ENCODE measurements at places on chromosomes 4 and X.

DNA sequence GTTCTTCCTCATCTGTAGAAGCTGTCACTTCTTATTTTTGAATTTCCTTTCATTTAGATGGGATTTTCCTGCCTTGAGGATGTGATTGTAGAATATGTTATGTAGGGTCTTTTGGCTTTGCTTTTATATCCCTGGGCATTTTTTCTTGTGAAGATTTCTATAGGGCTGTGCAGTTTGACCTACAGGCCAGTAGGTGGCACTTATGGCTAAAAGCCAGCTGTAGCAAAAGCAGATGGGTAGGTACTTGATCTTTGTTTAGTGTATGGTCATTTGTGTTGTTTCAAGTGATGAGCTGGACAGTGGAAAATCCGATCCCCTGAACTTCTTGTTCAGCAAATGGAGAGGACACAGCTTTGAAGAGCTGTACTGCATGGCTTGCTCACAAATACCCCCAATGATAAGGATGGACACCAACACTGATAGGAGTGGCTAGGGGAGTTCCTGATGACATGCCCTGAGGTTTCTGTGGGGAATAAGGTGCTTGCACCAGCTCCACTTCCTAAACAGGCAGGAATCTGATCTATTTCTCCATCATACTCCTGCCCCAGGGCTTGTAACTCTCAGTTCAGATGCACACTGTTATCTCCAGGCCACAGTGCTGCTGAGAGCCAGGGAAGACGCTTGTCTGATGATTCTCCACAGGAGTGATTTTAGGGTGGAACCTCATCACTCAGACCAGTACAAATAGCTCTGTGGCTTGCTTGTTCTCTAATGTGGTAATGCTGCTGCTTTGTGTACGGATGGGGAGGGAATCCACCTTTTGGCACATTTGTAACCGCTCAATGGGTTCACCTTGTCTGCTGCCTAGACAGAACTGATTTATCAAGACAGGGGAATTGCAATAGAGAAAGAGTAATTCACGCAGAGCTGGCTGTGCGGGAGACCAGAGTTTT lies 417.1 kb upstream of the MAGEB16 start:
- peak; percentile 4 for DNase-seq

DNA sequence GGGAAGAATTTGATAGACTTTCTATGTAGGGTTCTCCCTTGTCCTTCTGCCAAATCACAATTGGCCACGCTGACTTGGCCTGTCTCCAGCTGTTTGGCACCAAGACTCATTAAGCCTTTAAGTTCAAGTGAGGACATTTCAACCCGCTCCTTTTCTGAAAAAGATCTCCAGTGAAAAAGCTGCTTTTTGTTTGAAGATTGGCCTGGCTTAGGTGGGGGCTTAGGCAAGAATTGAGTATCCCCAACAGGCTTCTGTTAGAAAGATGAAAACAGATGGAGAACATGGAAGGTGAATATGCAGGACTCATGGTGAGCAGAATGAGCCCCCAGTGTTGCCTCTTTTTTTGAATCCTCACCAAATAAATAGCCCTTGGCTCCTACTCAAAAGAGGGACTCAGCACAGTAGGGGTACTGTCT lies 28.5 kb upstream of the LIMCH1 start:
- DNase-seq: peak; percentile 40

- DNase-seq: no peak
These were observed 44.7 kb upstream of the IGFBP7 start for GRCh38 chr4:57154926-57155325.

DNA sequence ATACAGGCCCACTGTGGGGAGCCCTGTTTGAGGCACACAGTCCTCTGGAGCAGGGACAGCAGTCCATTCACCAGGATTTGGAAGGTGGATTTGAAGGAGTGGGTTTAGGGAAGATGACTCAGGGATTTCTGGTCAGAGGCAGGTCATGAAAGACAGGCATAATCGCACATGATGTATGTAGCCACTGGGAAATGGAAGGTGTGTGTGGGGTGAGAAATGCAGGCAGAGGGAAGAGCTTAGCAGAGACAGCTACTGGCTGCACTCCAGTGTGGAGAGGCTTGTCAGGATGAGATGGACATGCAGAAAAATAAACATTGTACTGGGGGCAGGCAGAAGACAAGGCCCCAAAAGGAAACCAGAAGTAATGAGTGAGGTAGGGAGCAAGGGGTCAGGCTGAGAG lies 85.2 kb upstream of the STS start:
- DNase-seq: no peak

DNA sequence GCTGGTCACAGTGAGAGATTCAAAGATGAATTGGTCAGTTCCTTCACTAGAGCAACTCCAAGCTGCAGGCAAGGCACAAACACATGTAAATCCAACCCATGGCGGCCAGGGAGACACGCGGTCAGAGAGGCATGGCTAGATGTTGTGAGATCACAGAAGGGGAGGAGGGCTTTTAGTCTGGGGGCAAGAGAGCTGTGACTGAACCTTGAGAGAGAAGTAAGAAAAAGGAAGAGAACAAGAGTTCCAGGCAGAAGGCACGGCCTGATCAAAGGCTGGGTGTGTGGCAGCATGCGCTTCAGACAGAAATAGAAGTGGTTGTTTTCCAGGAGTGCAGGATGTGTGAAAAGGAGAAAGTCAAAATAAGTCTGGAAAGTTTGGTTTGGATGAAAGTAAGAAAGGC lies 15.9 kb downstream of the CCDC149 start:
- DNase-seq: no peak

DNA sequence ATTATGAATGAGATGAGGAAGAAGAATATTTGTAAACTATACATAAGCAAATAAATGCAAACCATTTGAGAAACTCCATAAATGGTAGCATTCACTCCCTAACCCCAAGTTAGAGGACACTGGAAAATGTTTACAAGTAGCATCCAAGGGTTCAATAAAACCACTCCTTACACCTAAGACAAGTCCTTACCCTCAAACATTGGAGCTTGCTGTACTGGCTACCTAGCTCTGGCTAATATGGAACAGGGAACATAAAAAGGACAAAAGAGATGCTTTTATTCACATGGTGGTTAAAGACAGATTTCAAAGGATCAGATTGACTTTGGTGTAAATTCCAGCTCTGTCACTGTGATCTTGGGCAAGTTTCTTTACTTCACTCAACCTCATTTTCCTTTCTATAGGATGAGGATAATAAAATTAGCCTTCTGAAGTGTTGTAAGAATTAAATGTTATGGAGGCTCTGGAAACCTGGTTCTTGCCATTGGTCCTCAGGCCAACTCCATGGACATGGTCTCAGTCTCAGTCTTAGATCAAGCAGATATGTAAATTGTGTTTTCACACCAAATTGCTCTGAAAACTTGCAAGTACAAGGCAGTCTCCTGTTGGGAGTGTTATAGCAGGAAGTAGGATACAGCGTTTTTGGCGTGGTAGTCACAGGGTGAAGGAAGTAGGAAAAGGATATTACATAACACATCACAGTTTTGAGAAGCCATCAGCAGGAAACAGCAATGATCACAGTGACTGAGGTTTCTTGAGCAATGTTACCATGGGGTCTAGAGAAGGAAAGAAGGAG lies 3.3 kb downstream of the CXCL1 start:
- DNase-seq: no peak

GRCh38 chr4:150256841-150257730 lies 178.8 kb downstream of the DCLK2 start:
- no peak for DNase-seq

DNA sequence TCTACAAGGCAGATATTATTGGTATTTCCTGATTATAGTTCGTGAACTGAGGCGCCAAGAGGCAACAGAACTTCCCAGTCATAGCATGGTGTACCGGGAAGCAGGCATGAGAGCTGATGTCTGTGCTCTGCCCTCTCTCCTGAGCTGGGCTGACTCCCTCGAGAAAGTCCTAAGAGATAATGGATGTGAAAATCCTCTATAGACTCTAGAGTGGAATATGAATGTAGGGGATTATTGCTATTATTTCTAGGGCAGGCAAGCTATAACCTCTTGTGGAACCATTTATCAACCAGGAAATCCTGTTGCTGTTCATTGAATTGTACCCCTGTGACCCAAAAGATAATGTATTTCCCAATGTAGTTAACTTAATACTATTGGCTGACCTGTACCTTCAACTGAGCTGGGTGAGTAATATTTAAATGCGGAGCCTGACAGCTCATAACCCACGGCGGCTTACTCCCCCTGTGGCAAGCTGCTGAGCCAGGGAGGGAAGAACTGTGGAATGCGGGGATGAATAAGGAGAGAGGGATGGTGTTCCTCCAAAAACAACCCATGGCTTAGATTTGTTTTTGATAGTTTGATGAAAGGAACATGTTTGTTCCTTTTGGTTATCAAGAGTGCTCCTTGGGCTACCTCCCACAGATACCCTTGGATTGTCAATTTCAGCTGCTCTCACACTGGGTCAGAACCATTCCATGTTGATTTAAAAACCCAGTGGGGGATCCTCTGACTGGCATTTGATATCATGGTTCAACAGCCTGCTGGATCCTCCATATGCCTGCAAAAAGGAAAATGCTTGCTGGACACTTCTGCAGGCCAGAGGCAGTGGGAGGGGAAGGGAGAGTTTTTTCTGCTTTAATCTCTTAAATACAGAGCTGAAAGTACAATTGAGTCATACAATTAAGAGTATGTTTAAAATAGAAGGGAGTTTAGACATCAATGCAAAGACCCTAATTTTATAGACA lies 339.0 kb upstream of the BOD1L1 start:
- DNase-seq: no peak

- no peak for DNase-seq
These were observed 2.7 kb downstream of the ELOVL6 start for GRCh38 chr4:110195561-110196205.

GRCh38 chr4:63589796-63590195 lies 819.5 kb downstream of the TECRL start:
- no peak for DNase-seq

DNA sequence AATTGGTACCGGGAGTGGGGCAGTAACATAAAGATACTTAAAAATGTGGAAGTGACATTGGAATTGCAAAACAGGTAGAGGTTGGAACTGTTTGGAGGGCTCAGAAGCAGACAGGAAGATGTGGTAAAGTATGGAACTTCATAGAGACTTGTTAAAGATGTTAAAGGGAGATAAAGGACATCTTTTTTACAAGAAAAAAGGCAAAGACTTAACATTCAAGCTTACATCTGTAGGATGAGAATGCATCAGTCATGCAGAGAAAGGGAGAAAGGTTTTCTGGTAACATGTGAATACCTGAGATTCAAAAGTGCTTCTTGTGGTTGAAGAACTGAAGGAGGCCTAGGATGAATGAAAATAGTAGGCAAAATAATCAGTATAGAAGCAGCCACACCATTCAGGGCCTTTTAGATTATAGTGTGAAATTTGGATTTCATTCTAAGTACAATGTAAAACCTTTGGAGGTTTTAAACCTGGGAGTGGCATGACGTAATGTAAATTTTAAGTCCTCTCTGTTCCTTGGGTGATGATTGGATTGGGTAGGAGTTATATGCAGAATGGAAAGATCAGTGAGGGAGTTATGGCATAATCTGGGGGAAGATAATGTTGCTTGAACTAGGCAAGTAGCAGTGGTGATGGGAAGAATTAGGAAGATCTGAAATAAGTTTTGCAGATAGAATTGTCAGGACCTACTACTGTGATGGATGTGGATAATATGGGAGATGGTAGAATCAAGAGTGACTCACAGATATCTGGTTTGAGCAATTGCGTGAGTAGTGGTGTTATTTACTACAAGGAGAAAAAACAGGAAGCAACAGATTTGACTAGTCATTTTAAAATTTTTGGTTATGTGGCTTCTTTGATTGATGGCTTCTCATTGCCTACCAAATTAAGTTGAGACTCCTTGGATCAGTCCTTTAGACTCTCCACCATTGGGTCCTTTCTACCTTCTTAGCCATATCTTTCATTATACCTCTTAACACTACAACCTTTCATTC lies 138.7 kb downstream of the VSIG4 start:
- no peak for DNase-seq

- DNase-seq: peak; percentile 53
These were observed at the start of gene SEL1L3 for GRCh38 chr4:25862411-25863346. SEL1L3 (minus strand) TSS chr4:25862988; CDS start chr4:25862836, 152 bp downstream.

- DNase-seq: no peak
These were observed 78.9 kb downstream of the FAT1 start for GRCh38 chr4:186644737-186645261.

DNA sequence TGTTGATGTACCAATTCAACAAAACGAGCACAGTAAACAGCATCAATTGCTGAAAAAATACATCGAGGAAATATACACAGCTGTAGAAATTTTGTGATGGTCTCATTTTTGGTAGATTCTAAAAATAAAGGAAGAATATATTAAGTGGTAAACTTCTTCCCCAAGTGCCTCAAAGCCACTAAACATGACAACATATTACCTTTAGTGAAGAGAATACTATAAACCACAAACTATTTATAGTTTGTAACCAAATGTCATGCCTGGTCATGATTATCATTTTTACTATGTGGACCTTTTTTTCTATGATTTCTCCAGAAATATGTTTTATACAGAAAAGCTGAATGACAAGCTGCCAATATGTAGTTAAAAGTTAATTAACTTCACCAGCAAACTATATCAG lies 106.9 kb downstream of the THOC2 start:
- no peak for DNase-seq

DNA sequence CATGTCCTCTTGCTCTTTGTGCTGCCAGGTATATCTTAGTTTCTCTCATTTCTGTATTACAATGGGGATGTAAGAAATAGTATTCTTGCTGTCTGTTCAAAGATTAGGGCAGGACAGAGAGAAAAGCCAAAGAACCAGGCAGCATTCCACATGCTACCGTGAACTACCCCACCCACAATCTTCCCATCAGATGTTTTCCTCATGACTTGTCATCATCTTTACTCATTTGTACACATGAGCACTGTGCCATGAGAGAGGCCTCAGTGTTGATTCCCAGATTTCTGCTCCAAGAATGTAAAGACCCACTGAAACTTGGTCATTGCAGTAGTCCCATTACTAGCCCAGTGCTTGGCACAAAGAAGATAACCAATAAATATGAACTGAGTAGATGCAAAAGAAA lies 354.6 kb upstream of the RASGEF1B start:
- no peak for DNase-seq

DNA sequence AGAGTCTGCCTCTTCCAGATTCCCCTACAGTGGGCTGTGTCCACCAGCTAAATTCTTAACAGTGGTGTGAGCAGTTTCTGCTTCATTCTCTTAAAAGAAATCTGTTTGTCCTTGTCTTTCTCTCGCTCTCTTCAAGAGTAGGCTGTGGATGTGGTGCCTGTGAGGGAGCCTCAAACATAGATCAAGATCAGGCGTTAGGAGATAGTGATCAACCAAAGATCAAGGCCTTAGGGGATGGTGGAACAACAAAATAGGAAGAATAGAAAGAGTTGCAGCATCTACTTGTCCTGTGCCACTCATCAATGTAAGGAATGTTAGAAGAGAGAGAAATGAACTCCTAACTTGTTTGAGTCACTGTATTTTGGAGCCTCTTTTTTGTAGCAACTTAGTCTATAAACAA lies 144.2 kb downstream of the AASDH start:
- DNase-seq: no peak

DNA sequence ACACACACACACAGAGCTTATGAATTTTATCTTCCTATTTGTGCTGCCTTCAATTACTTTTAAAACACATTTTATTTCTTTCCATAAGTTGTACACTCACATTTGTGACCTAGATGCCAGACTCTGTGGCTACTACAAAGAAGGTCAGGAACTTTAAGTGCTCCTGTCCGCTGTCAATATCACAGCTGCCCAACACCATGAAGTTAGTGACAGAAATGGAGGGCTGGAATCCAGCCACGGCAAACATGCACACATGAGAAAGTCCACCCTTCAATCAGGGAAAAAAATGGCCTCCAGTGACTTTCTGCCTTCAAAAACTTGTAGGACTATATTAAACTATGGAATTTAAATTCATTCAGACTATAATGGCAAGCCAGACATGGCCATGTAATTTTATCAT lies 334.4 kb upstream of the FSTL5 start:
- no peak for DNase-seq

GRCh38 chr4:2166253-2166652 lies 75.7 kb downstream of the HAUS3 start:
- no peak for DNase-seq
